Head of caudate nucleus (tissue), 42 donors: ENCODE measurements at places on chromosomes 12 and 14.

DNA sequence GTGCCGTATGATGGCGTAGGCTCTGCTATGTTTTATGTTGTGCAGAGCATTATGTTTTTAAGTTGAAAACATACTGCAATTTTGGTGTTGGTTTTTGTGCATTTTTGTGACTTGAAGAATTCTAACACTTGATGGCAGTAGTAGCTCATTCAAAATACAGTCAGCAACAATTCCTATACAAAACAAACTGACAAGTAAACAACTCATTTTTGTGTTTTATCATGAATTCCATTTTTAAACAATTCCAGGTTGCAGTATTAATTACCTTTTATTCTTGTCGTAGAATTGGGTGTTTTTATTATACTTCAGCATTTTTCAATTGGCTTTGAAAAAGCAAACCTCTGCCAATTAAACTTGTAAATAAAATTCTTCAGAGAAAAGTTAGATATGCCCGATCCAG is 4.1 kb upstream of the CCER1 start:
- DNase-seq, result no peak

- no peak for DNase-seq
Measured at GRCh38 chr14:80958226-80958625, 2.8 kb downstream of the TSHR start.

DNA sequence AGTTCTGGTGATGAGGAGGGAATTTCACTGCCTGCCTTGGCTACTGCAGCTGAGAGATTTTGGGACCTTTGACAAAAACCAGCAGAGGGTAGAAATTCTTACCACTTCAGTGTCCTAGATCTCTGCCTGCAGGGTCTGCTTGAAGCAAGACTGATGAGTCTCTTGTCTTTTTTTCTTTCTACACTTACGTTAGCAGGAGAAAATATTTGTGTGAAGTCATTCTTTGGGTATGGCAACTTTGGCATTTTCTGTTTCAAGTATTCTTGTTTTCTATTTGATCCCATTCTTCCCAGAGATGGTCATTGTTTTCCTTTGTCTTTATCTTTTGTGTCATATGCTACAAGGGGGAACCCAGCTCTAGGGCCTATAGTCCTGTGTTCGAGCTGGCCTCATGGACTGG is 65.6 kb upstream of the FERMT2 start:
- no peak for DNase-seq

DNA sequence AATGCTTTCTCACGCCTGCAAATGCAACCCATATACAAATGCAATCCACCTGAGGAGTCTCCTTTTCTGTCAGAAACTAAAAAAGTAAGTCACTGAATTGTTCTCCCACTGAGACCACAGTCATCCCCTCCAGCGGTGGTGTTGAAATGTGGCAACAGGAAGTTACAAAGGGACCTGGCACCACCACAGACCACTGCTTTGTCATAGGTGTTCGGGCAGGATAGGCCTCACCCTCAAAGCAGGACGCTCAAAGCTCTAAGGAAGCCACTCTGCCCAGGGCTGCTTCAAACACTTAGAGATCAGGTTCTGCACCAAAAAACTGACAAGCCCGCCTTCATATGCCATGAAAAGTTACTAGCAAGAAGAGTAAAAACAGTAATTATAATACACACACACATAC is 11.3 kb downstream of the PHLDA1 start:
- no peak for DNase-seq

GRCh38 chr12:14193639-14194038 is 171.8 kb upstream of the ATF7IP start:
- no peak for DNase-seq

DNA sequence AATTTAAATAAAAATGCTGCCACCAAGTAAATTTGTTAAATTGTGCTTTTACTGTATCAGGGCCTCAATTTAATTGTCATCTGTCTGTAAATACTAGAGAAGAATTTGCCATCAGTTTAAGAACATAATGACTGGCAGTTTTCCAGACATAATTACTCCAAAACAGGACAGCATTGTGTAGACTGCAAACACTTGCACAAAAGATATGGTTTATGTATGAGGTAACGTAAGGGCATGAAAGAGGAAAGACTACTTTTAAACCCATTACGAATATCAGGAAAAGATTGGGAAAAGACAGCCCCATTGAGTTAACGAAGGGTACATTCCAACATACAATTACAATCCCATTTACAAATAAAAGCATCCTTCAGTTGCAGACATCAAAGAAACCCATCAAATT is 59.8 kb upstream of the KRR1 start:
- DNase-seq, result no peak

DNA sequence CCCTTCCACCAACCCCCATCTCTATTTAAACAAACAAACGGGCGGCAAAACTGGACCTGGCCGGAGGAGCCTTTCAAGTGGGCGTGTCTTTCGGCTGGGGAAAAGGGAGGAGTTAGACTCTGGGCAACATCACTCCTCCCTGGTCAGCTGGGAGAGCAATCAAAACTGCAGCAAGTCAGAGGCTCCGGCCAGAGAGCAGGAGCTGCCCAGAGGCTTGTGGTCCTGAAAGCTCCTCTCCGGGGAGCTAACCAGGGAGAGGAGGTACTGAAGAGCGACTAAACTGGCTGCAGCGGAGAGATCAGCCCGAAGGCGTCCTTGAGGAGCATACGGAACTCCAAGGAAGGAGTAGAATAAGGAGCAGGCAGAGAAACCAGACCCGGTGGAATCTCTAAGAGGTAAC is at the start of gene NEUROD4:
Gene NEUROD4, plus strand, starts transcription at position 191 of the 400 bp plus-strand sequence. CDS start 6,466 bp downstream, outside the sequence.
- DNase-seq, result peak; percentile 55

- no peak for DNase-seq
Measured at GRCh38 chr12:6376079-6376869, 911 bp upstream of the SCNN1A start.

DNA sequence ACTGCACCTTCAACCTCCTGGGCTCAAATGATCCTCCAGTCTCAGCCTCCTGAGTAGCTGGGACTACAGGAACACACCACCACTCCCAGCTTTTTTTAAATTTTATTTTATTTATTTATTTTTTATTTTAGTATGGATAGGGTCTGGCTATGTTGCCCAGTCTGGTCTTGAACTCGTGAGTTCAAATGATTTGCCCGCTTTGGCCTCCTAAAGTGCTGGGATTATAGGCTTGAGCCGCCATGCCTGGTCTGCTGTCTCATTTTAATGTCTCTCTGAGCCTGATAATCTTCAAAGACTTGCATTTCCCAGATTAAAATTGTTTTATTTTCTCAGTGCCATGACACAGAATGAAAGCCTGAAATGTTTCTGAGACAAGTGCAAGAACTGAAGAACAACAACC is 1.2 kb upstream of the INHBC start:
- no peak for DNase-seq

DNA sequence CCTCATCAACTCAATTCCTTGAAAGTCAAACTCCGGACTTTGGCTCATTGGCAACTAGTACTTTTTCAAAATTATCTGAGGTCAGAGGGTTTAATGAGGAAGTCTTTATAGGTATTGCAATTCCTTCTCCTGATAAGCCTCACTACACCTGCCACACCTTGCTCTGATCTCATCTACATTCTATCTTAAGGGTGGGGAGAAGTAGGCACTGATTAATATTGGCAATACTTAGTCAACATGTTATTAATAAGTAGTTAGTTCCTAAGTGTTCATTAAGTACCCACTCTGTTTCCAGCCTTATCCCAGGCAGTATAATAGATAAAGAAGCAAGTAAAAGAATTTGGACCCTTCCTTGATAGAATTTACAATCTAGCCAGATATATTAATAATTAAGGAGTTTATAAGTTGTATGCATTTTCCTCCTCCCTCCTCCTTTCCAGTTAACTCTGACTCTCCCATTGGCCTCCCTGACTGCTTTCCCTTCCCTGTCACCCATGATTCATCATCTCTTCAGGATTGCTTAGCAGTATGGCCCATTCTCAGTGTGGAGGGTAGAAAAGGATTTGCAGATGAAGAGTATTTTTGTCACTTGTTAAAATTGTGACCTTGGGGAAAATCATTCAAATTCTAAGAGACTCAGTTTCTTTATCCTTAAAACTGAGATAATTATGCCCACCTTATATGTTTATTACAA is 231.0 kb upstream of the ATP2B1 start:
- DNase-seq, result no peak

DNA sequence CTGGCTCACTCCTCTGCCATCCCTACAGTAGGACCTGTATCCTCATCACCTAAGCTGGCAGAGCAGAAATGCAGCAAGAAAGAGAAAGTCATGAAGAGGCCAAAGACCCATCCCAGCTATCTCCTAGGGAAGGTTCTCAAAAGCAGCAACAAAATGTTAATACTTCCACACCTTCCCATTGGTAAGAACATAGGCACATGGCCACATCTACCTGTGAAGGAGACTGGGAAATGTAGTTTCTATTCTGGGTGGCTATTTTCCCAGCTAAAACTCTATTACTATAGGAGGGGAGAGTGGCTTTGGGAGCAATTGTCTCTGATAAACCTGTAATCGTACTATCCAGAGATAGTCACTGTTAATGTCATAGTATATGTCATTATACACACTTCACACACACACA is 13.7 kb upstream of the EIF2B2 start:
- no peak for DNase-seq

GRCh38 chr12:132623072-132623869 is 4.7 kb downstream of the P2RX2 start:
- no peak for DNase-seq

DNA sequence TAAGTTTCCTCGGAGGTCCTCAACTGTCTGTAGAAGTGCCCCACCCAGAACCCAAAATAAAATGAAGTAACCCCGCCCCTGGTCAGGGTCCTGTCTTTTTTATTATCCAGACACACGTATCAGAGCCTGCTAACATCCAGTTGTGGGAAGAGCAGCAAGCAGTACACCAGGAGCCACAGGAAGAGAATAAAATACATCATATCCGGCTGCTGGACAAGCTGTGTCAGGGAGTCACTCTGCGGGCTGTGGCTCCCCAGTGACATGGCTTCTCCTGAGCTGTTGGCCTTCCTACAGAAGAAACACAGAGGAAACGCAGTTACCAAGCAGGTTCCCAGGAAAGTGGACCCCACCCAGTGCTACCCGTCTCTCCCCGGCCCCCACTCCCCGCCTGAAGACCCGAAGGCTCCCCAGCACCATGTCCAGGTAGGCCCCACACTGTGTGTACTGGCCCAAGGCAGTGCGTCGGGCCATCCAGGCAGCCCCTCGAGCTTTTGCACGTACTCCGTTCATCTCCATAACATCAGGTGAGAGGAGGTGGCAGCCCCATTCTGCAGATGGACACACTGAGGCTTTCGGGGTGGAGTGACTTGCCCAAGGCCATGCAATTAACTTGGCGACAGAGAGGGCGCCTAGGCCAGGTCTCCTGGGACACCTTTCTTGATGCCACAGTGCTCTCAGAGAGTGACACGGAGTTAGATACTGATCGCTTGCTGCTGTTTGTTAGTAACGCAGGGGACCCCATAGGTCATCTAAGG is 34.3 kb upstream of the DICER1 start:
- no peak for DNase-seq

GRCh38 chr12:53205747-53206419 is 1.2 kb downstream of the ITGB7 start:
- no peak for DNase-seq

- no peak for DNase-seq
Measured at GRCh38 chr14:52080808-52081755, 12.2 kb upstream of the NID2 start.
